Karpas-422 (cell line): ENCODE measurements at places on chromosomes 2 and 18. TPM values are rescaled to one million over a fixed set of nuclear protein-coding genes. Genes with fewer than 3 reads are reported as not detected.

ACTG2 gene
- not detected in 2 replicates for total RNA-seq

RAB27B gene
- 0.11 TPM in 1 of 2 replicates, not detected in the other for total RNA-seq

DNA sequence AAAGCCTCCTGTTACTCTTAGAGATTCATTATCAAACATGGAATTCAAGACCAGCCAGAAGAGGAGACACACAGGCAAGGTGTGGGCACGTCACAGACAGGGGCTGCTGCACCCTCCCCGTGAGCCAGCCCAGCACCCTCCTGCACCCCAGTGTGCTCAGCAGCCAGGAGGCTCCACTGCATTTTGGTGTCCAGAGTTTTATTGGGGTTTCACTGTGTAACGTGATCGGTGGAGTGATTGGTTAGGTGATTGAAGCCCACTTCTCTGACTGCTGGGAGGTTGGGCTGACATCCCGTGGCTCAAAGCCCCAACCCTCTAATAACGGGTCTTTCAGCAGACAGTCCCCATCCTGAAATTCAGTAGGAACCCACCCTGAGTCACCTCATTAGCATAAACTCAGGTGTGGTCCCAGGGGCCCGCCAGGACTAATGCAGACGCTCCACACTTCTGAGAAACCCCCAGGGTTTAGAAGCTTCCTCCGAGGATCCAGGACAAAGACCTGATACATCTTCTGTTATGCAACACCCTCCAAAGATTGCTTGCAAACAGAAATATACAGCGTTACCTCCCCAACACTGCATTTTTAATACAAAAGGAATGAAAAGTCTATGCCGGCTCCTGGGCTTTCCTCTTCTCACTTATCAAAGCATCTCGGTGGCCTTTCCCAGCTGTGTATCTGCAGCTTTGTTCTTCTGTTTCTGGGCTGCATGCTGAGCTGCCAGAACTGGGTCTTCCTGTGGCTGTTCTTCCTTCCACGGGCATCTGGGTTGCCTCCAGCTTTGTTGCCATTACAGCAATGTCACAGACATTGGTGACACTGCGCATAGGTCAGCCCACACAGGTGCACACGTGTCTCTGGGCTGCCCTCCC, 43.7 kb upstream of the SNED1 start:
- H3K27ac ChIP-seq: no peak overlapping the region
- H3K4me3 ChIP-seq: no peak overlapping the region
- no peaks in the 10 kb centered on the region for H3K4me1 ChIP-seq

DNA sequence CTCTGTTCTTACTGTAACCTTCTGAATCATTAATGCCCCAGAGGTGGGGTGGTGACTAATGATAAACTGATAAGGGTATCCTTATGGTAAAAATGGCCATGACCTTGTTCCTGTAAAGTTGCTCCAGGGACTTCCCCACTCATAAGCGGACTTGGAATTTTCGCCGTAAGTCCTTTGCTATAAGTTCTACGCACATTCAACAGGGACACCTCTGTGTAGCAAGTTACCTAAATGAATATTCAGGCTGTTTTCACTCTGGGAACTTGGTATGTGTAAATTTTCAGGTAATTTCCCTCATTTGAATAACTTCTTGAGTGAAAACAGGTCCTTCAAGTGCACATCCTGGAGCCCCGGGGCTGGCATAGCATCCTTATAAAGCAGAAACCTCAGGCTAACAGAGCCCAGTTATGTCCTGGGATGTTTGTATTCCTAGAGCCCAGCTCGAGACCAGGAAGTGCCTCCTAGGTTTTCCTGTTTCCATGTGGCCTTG, 9.4 kb upstream of the AGFG1 start:
- no peaks in the 10 kb centered on the region for H3K36me3 ChIP-seq
- H3K27ac ChIP-seq: no peak overlapping the region

GRCh38 chr2:197145471-197146056, 165.0 kb downstream of the ANKRD44 start:
- H3K36me3 ChIP-seq: no peaks in the 10 kb centered on the region
- peak overlapping the region; percentile 18; the same call in 1 of the 2 replicates for H3K4me3 ChIP-seq
- peaks cover 84% of the 10 kb centered on the region for H3K4me1 ChIP-seq
- peak; percentile 95 for DNase-seq
- peak overlapping the region; percentile 99 for H3K27ac ChIP-seq
- H3K27me3 ChIP-seq: no peaks in the 10 kb centered on the region

DNA sequence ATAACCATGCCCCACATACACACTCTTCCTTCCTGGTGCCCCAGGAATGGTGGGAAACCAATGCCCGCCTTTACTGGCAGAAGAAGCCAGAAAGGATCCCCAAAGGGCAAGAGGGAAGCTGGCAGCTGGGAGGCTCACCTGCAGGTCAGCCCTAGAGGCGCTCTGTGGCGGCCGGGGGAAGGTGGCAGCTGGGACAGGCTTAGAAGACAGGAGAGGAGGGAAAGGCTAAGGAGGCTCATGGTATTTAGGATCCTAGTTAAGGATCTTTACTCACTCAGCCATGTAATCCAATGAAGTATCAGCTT, 23.8 kb downstream of the ADRA2B start:
- H3K4me1 ChIP-seq: peaks cover 14% of the 10 kb centered on the region
- H3K36me3 ChIP-seq: no peaks in the 10 kb centered on the region
- H3K27me3 ChIP-seq: no peaks in the 10 kb centered on the region
- no peak overlapping the region for H3K27ac ChIP-seq
- no peak overlapping the region for H3K4me3 ChIP-seq

DNA sequence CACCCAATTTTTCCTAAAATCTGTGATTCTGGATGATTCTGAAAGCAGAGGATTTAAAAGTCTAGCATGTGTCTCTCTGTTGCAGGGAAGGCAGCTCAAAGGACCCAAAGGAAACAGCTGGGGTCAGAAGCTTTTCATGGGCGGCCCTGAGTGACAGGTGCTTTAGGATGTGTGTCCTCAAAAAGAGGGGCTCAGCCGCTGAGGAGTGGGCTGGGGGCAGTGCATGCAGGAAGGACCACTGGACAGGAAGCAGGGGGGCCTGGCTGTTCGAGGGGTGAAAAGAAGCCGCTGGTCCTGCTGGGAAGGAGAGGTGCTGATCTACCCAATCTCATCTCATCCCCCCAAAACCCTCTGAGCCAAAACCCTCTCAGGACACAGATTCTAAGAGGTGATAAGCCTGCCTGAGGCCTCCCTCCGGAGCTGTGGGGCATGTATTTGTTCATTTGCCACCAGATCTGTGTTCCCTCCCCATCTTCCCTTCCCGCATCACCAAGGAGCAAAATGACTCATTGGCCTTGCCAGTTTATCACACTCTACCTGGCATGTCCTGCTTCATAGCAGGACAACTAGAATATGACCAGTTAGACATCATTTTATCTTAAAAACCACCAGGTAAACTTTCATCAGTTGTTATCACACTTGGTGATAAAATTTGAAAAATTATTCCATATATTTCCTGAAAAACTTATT, 98.8 kb upstream of the MGAT4A start:
- no peaks in the 10 kb centered on the region for H3K27me3 ChIP-seq
- H3K4me1 ChIP-seq: no peaks in the 10 kb centered on the region
- no peak for DNase-seq
- no peaks in the 10 kb centered on the region for H3K36me3 ChIP-seq
- H3K27ac ChIP-seq: no peak overlapping the region
- H3K4me3 ChIP-seq: no peak overlapping the region

- H3K4me3 ChIP-seq: peak overlapping the region; percentile 56
- H3K4me1 ChIP-seq: peaks cover 56% of the 10 kb centered on the region
- H3K36me3 ChIP-seq: no peaks in the 10 kb centered on the region
- H3K27me3 ChIP-seq: no peaks in the 10 kb centered on the region; the same call in 1 of the 2 replicates
- DNase-seq: peak; percentile 78
These were observed 3.5 kb upstream of the CYS1 start for GRCh38 chr2:10083692-10084211.

EVA1A gene
- total RNA-seq: not detected in 2 replicates

DNA sequence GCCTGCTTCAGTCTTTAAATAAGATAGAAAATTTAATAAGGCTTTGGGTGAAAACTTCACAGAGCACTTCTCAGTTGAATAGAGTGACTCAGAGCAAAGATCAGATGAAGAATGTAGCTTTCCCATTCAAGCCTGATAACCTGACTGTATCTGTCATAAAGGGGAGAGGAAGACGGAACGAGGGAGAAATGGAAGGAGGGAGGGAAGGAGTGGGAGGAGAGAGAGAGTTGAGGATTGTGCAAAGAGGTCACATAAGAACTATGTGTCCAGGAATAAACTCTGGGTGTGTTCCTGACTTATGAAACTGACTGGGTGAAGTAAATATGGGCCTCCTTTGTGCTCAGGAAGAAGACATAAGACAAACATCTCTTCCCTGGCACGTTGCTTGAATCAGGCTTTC, 385.5 kb downstream of the LPIN1 start:
- no peaks in the 10 kb centered on the region for H3K36me3 ChIP-seq
- no peak for DNase-seq
- peaks cover 12% of the 10 kb centered on the region for H3K4me1 ChIP-seq
- no peak overlapping the region for H3K27ac ChIP-seq
- H3K27me3 ChIP-seq: no peaks in the 10 kb centered on the region
- no peak overlapping the region for H3K4me3 ChIP-seq

IMPA2 gene
- 0.89 and 2.1 TPM in 2 replicates for total RNA-seq

DNA sequence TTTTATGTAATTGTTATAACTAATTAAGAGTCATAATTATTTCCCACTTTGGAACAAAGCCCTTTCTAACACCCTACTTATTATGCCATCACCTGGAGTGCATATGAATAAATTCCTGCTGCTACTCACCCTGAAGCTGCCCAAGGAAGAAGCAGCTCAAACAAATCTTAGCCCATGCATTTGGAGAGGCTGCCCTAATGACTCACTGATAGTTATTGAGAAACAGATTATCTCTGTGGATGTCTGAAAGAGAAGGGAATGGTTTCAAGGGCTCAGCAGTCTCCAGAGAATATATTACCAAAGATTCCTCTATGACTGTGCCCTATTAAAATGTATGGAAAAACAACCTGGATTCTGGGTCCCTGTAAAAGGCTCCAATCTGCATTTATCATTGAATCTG, 81.0 kb downstream of the GPR39 start:
- H3K27ac ChIP-seq: no peak overlapping the region
- H3K36me3 ChIP-seq: no peaks in the 10 kb centered on the region
- H3K27me3 ChIP-seq: no peaks in the 10 kb centered on the region
- H3K4me3 ChIP-seq: no peak overlapping the region
- no peak for DNase-seq

DNA sequence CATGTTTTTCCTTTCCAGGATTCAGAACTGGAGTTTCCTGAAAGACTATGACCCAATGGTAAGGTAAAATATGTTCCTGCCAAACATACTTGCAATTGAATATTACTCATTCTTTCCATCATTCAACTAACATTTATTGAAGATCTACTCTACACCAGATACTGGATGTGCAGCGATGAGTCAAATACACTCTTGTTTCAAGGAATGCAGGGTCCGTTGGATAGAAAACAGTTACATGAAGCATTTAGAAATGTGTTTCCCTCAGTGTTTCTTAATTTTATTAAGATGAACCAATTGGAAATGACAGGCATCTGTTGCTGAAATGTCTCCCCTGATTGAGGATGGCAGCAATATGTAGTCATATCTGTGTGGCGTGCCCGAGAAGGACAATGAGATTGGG, 14.8 kb upstream of the SLC66A3 start:
- no peak for DNase-seq
- no peak overlapping the region for H3K4me3 ChIP-seq
- H3K4me1 ChIP-seq: peaks cover 4% of the 10 kb centered on the region
- no peak overlapping the region for H3K27ac ChIP-seq
- no peaks in the 10 kb centered on the region for H3K27me3 ChIP-seq
- no peaks in the 10 kb centered on the region for H3K36me3 ChIP-seq

UBE2F gene
- 52.2 and 63.3 TPM in 2 replicates for total RNA-seq

ANO7 gene
- 0.14 and 0.19 TPM in 2 replicates for total RNA-seq

- no peaks in the 10 kb centered on the region for H3K36me3 ChIP-seq
- no peak overlapping the region for H3K27ac ChIP-seq
- H3K4me1 ChIP-seq: no peaks in the 10 kb centered on the region
These were observed 19.2 kb upstream of the ASB1 start for GRCh38 chr2:238407566-238407965.

UGT1A9 gene
- total RNA-seq: not detected in 2 replicates

- DNase-seq: no peak
- no peaks in the 10 kb centered on the region for H3K4me1 ChIP-seq
- no peak overlapping the region for H3K27ac ChIP-seq
These were observed 858 bp upstream of the RTP5 start for GRCh38 chr2:241868661-241869081.

TCF4 gene
- 181 and 261 TPM in 2 replicates for total RNA-seq

CHN1 gene
- total RNA-seq: 0.07 and 0.37 TPM in 2 replicates

RAB11FIP5 gene
- 0.14 TPM in 1 of 2 replicates, not detected in the other for total RNA-seq

GRCh38 chr2:26635401-26635800, 5.8 kb downstream of the CIB4 start:
- no peaks in the 10 kb centered on the region for H3K36me3 ChIP-seq
- H3K4me3 ChIP-seq: no peak overlapping the region
- no peak overlapping the region for H3K27ac ChIP-seq
- DNase-seq: no peak

DNA sequence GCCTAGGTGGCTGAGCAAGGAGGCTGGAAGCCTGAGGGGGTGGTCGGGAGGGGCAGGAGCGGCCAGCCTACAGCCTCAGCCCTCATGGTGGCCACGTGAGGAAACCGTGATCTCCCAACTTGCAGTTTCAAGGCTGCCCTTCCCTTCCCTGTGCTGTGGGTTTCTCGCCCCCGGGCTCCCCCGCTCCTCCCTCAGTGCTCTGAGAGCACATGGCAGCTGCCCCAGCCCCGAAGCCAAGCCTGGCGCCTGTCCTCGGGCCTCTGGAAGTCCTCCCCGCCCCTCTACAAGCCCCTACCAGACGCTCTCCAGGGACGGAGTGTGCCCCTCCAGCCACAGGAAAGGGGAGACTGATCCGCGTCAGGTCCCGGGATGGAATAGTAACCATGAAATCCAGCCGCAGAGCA, 586 bp upstream of the ANKRD23 start:
- DNase-seq: no peak
- H3K4me1 ChIP-seq: peaks cover 7% of the 10 kb centered on the region
- H3K27ac ChIP-seq: no peak overlapping the region
- H3K27me3 ChIP-seq: no peaks in the 10 kb centered on the region
- no peak overlapping the region for H3K4me3 ChIP-seq

- no peak for DNase-seq
- no peaks in the 10 kb centered on the region; the same call in 1 of the 2 replicates for H3K36me3 ChIP-seq
These were observed 4.3 kb downstream of the UBXN2A start for GRCh38 chr2:23944527-23944926.

- no peak overlapping the region for H3K27ac ChIP-seq
- H3K27me3 ChIP-seq: no peaks in the 10 kb centered on the region
- no peaks in the 10 kb centered on the region for H3K36me3 ChIP-seq
- DNase-seq: no peak
- no peaks in the 10 kb centered on the region for H3K4me1 ChIP-seq
- H3K4me3 ChIP-seq: no peak overlapping the region
These were observed 7.0 kb upstream of the TXNDC2 start for GRCh38 chr18:9878783-9879242.

CDH20 gene
- total RNA-seq: not detected in 2 replicates

GRCh38 chr2:85534099-85534498, 4.9 kb upstream of the MAT2A start:
- peaks cover 12% of the 10 kb centered on the region for H3K4me1 ChIP-seq
- peaks cover under 1% of the 10 kb centered on the region for H3K36me3 ChIP-seq
- H3K27ac ChIP-seq: no peak overlapping the region
- no peak overlapping the region for H3K4me3 ChIP-seq
- H3K27me3 ChIP-seq: no peaks in the 10 kb centered on the region

REL gene
- total RNA-seq: 34.6 and 57.0 TPM in 2 replicates

SPP2 gene
- not detected in 2 replicates for total RNA-seq

RTP5 gene
- total RNA-seq: not detected in 2 replicates
